ENCODE measurements at places on chromosomes 13 and 19. TPM values are rescaled to one million over a fixed set of nuclear protein-coding genes. Genes with fewer than 3 reads are reported as not detected.

Gene POU2F2
- total RNA-seq = under 0.01 TPM

Gene SPIB
- total RNA-seq = not detected

Gene KASH5
- total RNA-seq = not detected

Gene CABP5
- total RNA-seq = not detected

Gene MOB3A
- total RNA-seq = 11.2 TPM

Gene YJEFN3
- total RNA-seq = 0.57 TPM

Gene DMAC2
- total RNA-seq = 30.2 TPM
